ENCODE measurements at places on chromosomes 6 and 20. TPM values are rescaled to one million over a fixed set of nuclear protein-coding genes. Genes with fewer than 3 reads are reported as not detected.

GRCh38 chr6:157019115-157019641, 242.0 kb downstream of the ARID1B start:
- DNase-seq: no peak

DNA sequence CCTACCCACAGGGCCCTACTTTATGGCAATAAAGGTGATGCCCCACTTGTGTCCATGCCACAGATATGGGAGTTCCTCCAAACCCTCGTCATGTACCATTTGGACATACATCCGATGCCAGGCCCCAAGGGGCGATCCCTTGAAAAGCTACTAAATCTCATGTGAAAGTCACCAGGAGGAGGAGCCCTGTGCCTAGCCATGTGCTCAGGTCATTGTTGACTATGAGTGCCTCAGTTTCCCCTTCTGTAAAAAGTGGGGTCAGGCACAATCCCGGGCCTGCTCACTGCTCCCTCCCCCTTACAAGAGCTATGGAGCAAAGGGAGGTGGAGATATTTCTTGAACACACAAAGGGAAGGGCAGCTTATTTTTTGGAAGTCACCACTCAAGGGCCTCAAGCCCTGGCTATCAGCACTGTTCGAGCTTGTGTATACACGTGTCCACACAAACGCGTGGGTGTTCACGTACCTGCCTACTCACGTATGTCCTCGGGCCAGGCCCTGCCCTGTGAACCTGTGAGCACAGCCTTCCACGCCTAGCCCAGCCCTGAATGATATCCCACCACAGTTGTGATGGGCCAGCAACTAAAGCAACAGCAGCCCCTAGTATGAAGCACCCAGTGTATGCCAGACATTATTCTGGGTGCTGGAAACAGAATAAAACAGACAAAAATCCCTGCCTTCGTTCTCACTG, 1.9 kb downstream of the ACTL10 start:
- no peak for DNase-seq

DNA sequence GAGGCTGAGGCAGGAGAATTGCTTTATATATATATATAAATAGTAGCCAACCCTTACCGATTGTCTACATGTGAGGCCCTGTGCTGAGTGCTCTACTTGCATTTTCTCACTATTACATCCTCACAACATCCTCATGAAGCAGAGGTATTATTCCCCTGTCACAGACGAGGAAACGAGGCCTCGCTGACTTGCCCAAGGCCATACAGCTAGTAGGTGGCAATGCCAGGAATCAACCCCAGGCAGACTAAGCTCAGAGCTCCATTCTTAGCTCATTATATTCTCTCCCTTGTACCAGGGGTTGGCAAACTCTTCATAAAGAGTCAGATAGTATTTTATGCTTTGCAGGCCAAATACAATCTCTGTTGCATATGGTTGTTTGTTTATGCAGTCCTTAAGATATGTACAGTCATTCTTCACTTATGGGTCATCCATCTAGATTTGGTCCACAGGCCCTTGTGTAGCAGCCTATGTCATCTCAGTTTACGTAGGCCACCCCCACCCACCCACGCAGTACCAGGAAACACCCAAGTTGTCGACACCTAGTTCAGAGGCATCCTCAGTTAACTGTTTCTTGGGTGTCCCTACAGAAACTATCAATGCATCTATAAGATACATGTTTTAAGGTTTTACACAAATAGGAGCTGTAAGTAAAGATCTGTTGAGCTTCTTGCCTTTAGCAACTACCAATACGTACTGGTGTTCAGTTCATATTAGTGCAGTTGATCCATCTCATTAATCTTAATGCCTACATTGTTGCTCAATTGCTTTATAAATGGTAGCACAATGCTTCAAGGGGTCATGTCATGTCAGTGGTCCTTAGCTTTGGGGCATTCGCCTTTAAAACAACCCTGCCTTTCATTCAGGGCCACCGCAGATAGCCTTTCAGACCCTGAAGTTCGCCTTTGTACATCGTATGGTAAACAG, 3.0 kb downstream of the CASS4 start:
- no peak for DNase-seq

GRCh38 chr6:21429291-21429690, 164.3 kb upstream of the SOX4 start:
- DNase-seq: no peak

DNA sequence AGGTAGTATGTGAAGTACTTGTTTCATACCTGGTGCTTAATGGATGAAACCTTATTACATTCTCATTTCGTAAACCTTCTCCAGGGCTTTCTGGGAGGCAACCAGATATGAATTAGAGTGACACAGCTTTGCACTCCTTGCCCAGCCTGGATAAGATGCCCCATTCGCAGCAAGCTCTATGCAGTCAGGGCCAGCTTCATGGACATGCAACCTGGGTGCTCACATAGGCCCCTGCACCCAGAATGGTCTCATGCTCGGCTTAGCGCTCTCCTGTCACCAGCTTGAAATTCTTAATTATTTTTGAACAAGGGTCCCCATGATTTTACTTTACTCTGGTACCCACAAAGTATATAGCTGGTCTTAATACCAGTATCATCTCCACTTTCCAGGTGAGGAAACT, 11.3 kb upstream of the PTGIS start:
- DNase-seq: no peak

DNA sequence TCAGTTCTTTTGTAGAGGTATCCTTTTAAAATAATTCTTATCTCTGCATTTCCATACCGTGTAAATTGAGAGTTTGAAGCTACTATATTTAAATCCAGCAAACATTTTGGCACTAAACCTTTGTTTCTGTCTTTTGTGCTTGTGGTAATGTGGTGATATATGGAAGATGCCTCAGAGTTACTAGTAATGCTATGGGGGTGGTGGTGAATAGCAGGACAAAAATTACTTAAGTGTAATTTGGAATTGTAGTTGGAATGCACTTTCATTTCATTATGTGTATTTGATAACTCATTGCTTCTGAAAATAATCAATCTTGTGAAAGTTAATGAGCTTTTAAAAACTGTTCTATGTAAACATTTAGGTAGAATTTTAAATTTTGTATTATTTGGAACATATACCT, 404.5 kb downstream of the PHF3 start:
- DNase-seq: no peak

DNA sequence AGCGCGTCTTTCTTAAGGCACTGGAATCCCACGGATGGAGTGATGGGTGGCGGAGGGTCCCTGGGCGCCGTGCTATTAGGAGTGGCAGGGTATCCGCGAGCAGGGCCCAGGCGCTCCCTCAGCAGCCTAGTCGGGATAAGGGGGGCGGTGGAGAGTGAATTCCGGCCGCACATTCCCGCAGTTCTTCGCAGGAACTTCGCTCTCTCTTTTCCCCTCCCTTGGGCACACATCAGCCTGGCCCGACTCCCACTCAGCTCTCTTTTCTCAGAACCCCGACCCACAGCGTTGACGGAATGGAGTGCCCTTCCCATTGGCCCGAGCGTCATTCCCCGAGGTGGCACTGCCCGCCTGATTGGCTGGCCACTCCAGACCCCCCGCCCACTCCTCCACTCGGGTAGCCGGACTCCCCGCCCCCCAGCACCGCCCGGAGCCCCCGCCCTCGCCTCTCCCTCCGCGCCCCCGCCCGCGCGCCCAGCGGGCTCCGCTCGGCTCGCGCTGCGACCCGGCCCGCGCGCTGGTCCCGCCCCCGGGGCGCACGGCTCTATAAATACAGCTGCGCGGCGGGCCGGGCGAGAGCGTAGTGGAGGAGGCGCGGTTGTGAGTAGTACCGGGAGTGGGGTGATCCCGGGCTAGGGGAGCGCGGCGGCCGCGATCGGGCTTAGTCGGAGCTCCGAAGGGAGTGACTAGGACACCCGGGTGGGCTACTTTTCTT, at the start of gene ID4:
Gene ID4, plus strand, starts transcription at position 572 of the 712 bp plus-strand sequence. CDS start 385 bp downstream, outside the sequence.
- DNase-seq: no peak

- DNase-seq: no peak
These were observed 29.8 kb downstream of the SYCP2 start for GRCh38 chr20:59903621-59904020.

GRCh38 chr6:81614292-81614691, 138.2 kb downstream of the TENT5A start:
- no peak for DNase-seq

- DNase-seq: no peak
These were observed 7.9 kb downstream of the RAB32 start for GRCh38 chr6:146551545-146551944.

Gene FYN
- 11.8 TPM for total RNA-seq

Gene ANKEF1
- 5.7 TPM for total RNA-seq

Gene C6orf163
- total RNA-seq: 1.6 TPM

Gene TMX4
- total RNA-seq: 14.2 TPM

Gene NR2E1
- total RNA-seq: not detected

Gene SIGLEC1
- total RNA-seq: 6.9 TPM

All from esophagus squamous epithelium (tissue), 5 donors.